ENCODE measurements at places on chromosomes 2 and 18. TPM values are rescaled to one million over a fixed set of nuclear protein-coding genes. Genes with fewer than 3 reads are reported as not detected.

DNA sequence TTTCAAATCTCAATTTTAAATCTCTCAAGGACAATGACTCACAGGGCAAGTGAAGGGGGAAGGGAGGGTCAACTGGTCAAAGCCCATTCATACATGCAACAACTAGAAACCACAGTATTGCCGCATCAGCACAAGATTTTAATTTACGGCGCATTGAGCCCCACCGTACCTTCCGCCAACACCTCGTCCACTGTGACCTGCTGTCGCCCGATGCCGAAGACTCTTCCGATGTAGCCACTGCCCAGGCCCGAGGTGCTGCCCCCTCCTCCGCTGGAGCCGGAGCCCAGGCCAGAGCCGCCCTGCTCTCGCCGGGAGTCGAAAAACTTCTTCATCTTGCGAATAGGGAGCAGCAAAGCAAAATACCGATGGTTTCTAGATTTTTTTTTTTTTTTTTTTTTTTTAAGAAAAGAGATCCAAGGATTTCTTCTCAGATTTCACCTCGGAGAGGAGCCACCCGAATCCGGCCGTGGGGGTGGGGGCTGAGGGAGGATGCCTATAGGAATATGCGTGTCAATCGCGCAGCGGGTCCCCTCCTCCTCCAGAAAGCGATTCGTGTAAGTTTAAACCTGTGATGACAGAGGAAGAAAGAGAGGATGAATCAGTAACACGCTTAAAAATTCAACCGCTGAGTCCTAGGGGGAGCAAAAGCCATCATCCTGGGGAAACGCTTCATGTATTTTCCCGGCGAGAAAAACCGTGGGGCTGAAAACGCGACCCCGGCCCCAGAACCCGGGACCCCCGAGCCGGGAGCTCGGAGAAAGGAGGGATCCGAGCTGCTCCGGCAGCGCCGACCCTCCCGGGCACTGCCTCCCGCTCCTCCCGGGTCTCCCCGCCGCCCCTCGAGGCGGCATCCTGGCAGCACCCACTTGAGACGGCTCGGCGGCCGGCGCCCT, 584 bp downstream of the AAK1 start:
- no peaks in the 10 kb centered on the region for H3K27me3 ChIP-seq
- H3K4me1 ChIP-seq = peaks cover 8% of the 10 kb centered on the region
- H3K36me3 ChIP-seq = no peaks in the 10 kb centered on the region

GRCh38 chr2:26184555-26185303, 11.8 kb downstream of the GAREM2 start:
- peak; percentile 97 for DNase-seq
- H3K36me3 ChIP-seq = no peaks in the 10 kb centered on the region
- H3K4me3 ChIP-seq = peak overlapping the region; percentile 63

DNA sequence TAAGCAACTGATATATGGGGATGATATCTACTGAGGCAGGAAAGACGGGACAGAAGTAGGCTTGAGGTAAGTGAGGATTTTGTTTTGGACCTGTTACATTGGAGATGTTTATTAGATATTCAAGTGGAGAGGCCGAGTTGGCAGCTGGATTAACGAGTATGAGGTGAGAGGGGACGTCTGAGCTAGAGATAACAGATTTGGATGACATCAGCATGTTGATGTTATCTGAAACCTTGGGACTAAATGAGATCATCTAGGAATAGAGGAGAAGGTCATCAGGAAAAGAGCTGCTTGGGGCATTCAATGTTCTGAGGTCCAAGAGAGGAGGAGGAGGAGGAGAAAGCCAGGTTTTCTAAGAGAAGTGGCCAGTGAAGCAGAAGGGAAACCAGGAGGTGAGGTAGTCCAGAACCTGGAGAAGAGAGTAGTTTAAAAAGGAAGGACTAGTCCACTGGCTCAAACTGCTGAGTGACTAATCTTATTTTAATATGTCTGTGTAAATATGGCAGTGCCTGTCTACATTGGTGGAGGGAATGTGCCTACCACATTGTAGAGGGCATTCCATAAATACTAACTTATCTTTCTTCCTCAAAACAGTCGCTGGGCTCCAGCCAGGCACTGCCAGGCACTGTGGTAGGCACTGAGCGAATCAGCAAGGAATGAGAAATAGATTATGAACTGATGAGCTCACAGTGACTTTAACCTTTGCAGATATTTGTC, 488.3 kb downstream of the DLGAP1 start:
- H3K27me3 ChIP-seq = no peaks in the 10 kb centered on the region
- no peak overlapping the region for H3K4me3 ChIP-seq
- H3K4me1 ChIP-seq = peaks cover 6% of the 10 kb centered on the region
- H3K36me3 ChIP-seq = no peaks in the 10 kb centered on the region
- DNase-seq = peak; percentile 75

- no peaks in the 10 kb centered on the region for H3K27me3 ChIP-seq
- H3K4me1 ChIP-seq = no peaks in the 10 kb centered on the region
- H3K27ac ChIP-seq = no peak overlapping the region
- H3K36me3 ChIP-seq = no peaks in the 10 kb centered on the region
Observed at GRCh38 chr2:61910603-61911002, 5.1 kb downstream of the COMMD1 start.

DNA sequence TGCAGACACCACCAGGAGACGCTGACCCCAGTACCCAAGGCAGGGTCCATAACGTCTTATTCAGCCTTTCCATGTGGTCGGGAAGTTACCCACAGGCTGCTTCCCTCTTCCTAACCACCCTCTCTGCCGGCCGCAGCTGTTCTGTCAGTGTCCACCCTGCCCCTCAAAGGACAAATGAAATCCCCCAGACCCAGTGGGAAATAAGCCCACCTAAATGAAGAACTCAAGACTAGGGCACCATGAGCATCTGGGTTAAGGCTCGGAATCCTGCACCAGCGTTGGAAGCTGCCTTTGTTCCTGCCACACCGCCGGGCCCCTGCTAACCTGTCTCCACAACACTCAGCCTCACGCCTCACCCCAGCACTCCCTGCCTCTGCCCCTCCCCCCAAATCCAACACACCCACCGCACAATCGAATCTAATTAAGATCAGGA, 21.7 kb downstream of the BCL11A start:
- no peak overlapping the region for H3K27ac ChIP-seq
- no peaks in the 10 kb centered on the region for H3K4me1 ChIP-seq
- no peak overlapping the region for H3K4me3 ChIP-seq
- DNase-seq = no peak

UGT1A8 gene
- not detected for polyA plus RNA-seq

RAB6D gene
- not detected for polyA plus RNA-seq

EVX2 gene
- not detected for polyA plus RNA-seq

All from aorta (tissue), 5 donors.